Epithelial cell of proximal tubule (primary cell): ENCODE measurements at places on chromosomes 4 and X.

DNA sequence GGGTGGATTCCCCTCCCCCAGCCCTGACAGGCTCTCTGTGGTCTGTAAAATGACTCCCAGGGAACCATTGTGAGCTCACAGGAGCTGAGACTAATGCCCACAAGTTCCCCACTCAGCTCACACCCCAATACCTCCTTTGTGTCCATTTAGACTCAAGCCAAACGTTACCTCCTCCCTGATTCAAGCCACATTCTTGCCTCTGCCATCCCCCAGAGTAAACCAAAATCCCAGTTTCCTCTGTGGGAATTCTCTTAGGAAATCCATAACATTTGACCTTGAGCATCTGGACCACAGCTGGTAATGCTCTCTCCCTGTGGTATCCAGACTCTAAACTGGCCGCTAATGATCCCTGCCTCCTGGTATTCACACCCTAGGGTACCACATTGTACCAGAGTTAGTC, 26.3 kb upstream of the KDM5C start:
- no peak for DNase-seq

DNA sequence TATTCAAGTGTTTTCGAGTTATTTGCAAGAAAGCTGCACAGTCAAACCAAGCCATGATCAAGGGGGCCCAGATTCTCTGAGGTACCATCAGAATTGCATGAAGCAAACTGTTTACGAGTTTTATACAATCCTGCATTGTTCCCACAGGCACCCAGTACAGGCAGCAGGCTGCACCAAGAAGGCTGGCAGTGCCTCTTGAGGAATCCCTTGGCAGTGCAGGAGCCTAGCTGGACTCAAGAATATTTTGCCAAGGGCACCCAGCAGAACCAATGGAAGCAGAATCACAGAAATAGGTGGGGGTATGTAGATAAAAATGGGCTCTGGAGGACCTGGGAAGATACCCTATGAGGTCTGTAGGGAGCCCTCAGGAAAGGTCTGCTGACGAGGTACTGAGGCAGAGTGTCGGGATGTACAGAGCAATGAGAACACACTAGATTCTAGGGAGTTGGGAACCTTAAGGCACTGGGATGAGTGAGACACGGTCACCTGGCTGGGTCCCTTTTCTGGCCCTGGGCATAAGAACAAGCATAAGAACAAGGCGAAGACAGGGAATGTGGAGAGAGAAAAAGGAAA, 2.5 kb upstream of the PLP1 start:
- no peak for DNase-seq

DNA sequence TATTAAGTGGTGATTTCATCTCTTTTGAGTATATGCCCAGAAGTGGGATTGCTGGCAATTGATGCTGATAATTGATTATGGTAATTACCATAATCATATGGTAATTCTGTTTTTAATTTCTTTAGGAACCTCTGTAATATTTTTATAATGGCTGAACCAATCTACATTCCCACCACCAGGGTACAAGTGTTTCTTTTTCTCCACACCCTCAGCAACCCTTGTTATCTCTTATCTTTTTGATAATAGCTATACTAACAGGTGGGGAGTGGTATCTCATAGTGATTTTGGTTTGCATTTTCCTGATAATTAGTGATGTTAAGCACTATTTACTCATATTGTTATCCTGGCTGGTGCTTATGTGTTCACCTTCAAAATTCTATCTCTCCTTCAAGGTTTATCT, 212.6 kb downstream of the FMR1NB start:
- no peak for DNase-seq

GRCh38 chr4:159979351-159979750, 876.5 kb downstream of the RAPGEF2 start:
- DNase-seq = no peak

GRCh38 chrX:15418041-15418706, 34.0 kb upstream of the VEGFD start:
- no peak for DNase-seq

DNA sequence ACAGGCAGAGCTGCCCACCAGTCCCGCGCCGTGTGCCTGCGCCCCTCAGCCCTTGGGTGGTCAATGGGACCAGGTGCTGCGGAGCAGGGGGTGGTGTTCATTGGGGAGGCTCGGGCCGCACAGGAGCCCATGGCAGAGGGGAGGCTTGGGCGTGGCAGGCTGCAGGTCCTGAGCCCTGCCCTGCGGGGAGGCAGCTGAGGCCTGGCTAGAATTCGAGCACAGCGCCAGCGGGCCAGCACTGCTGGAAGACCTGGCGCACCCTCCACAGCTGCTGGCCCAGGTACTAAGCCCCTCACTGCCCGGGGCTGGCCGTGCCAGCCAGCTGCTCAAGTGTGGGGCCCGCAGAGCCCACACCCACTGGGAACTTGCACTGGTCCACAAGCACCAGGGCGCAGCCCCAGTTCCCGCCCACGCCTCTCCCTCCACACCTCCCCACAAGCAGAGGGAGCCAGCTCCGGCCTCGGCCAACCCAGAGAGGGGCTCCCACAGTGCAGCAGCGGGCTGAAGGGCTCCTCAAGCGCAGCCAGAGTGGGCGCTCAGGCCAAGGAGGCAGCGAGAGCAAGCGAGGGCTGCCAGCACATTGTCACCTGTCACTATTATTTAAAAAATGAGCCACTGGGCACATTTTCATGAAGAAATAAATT, 645.8 kb downstream of the CENPC start:
- no peak for DNase-seq

GRCh38 chrX:104342065-104342464, 87.3 kb upstream of the ESX1 start:
- DNase-seq = no peak

GRCh38 chr4:1137063-1137776, 23.9 kb upstream of the RNF212 start:
- DNase-seq = no peak

- DNase-seq = no peak
These were observed 53.2 kb downstream of the CHIC2 start for GRCh38 chr4:54011201-54011600.

DNA sequence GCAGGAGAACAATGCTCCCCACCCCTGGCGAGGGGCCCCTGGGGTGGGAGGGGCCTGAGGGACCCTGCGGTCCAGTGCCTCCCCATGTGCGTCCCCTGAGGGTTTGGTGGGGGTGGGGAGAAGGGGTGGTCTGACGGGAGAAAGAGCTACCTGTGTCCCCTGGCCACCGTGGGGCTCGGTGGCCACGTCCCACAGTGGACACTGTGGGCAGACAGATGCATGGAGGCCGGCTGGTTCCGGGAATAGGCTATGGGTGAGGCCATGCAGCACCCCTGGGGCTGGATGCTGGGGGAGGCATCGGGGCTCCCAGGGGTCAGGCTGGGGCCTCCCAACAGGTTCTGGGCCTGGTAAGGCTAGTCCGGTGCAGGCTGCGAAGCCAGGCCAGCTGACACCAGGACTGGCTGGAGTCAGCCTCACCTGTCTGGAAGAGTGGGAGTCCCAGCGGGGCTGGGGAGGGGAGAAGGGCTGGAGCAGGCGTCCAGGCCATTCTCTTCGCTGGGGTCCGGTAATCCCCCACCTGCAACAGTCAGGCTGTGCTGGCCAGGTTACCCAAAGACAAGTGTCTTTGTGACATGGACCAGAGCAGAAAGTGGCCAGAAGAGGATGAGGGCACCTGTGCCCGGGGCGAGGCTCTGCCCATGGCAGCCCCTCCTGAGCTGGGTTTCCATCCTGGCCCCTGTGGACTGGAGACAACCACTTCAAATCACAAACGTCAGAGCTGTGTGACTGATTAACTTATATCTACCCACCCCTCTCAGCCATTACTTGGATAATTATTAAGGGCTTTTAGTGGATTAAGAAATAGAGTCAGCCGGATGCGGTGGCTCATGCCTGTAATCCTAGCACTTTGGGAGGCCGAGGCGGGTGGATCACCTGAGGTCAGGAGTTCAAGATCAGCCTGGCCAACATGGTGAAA, 1.4 kb upstream of the FAM53A start:
- DNase-seq = peak; percentile 74

DNA sequence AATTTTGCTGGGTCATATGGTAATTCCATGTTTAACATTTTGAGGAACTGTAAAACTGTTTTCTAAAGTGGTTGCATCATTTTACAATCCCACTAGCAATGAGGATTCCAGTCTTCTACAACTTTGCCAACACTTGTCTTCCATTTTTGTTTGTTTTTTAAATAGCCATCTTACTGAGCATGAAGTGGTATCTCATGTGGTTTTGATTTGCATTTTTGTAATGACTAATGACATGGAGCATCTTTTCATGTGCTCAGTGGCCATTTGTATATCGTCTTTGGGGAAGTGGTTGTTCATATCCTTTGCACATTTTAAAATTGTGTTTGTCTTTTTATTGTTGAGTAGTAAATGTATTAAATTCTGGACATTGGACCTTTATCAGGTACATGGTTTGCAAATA, 94.7 kb downstream of the TMEM131L start:
- DNase-seq = no peak
